ENCODE measurements at places on chromosomes 11 and 22.

GRCh38 chr11:116938471-116939070 lies 101.1 kb upstream of the APOA1 start:
- no peak for DNase-seq

DNA sequence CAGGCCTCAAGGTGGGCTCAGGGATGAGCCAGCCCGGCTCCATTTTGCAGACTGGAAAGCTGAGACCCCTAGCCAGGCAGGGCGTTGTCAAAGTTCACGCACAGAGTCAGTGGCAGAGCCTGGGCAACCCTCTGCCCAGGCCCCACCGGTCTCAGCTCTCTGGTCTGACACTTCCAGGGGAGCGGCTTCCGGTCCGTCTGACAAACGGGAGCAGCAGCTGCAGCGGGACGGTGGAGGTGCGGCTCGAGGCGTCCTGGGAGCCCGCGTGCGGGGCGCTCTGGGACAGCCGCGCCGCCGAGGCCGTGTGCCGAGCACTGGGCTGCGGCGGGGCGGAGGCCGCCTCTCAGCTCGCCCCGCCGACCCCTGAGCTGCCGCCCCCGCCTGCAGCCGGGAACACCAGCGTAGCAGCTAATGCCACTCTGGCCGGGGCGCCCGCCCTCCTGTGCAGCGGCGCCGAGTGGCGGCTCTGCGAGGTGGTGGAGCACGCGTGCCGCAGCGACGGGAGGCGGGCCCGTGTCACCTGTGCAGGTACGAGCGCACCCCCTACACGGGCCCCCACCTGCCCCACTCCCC lies 36.0 kb downstream of the CD6 start:
- DNase-seq = no peak

DNA sequence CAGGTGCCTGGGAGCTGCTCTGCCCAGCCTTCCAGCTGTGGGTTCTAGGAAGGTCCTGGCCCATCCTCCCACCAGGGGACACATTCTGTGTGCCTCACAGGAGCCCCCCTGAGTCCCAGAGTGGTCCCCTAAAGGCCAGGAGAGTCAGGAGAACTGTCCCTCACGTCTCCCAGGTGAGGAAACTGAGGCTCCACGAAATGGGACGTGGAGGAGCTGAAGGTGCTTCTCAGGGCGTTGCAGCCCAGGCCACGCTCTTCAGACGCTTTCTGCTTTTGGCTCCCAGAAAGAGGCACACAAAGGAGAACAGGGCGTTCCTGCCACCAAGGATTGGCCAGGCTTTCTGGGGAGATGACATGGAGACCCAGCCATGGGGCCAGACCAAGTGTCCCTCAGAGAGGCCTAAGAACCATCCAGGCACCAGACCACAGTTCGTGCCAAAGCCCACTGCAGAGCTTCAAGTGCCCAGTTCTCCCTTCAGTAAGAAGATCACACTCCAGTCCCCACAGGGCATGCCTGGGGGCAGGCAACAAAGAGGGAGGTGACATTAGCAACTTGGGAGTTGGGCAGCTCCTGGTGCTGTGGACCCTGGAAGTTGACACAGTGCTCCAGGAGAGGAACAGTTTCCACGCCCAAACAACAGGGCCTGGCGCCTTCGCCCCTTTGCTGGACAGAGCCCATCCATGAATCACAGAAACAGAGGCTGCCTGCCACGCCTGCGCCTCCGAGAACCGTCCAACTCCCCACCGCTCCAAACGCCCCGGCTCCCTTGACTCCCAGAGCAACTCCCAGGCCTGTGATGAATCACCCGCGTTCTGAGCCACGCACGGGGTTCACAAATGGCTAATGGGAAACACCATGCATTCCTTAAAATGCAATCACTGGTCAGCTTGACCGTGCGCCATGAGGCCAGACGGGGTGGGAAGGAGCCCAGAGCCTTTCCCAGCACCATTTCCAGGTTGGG lies 589.2 kb downstream of the BRD1 start:
- no peak for DNase-seq

GRCh38 chr22:42683578-42684283 lies 34.5 kb upstream of the CYB5R3 start:
- no peak for DNase-seq

DNA sequence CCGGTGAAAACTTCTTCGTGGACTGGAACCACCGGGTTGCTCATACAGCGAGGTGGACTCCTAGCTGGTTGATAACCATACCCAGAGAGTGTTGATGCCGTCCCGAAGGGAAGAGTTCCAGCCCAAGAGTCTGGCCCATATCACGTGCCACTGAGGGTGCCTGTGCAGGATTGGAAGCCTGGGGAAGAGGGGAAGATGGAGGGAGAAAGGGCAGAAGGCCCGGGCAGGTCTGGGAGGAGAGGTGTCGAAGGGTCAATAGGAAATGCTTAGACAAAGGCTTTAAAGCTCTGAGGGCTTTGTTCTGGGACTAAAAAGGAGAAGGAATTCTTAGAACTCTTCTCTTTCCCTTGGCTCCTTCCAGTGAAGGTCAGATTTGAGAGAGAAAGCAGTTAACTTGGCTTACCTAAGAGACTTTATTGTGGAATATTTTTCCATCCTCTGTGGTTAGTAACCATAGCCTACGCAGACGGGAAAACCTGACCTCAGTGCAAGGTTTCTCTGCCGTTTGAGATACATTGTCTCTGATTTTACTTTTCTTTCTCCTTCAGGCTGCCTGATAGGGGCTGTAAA lies 70.5 kb downstream of the JAM3 start:
- DNase-seq = no peak

- peak; percentile 9 for DNase-seq
Observed at GRCh38 chr11:127037001-127037400, 36.4 kb upstream of the KIRREL3 start.

GRCh38 chr11:84543367-84544159 lies 1083.6 kb downstream of the DLG2 start:
- peak; percentile 54 for DNase-seq

DNA sequence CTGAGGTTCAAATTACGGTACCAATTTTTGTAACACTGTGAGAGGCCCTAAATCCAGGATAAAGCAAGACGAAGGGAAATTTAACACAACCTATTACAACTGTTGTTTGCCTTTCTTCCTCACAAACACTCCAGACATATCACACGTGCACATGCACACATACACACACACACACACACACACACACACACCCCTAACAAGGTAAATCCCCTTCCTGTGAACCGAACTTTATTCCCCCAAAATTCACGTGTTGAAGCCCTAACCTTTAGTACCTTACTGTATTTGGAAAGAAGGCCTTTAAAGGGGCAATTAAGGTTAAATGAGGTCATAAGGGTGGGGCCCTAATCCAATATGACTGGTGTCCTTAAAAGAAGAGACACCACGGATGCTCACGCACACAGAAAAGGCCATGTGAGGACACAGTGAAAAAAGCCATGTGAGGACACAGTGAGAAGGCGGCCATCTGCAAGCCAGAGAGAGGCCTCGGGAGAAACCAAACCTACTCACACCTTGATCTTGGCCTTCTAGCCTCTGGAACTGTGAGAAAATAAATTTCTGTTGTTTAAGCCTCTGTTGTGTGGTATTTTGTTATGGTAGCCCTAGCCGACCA lies 1.8 kb downstream of the SERGEF start:
- DNase-seq = peak; percentile 21

DNA sequence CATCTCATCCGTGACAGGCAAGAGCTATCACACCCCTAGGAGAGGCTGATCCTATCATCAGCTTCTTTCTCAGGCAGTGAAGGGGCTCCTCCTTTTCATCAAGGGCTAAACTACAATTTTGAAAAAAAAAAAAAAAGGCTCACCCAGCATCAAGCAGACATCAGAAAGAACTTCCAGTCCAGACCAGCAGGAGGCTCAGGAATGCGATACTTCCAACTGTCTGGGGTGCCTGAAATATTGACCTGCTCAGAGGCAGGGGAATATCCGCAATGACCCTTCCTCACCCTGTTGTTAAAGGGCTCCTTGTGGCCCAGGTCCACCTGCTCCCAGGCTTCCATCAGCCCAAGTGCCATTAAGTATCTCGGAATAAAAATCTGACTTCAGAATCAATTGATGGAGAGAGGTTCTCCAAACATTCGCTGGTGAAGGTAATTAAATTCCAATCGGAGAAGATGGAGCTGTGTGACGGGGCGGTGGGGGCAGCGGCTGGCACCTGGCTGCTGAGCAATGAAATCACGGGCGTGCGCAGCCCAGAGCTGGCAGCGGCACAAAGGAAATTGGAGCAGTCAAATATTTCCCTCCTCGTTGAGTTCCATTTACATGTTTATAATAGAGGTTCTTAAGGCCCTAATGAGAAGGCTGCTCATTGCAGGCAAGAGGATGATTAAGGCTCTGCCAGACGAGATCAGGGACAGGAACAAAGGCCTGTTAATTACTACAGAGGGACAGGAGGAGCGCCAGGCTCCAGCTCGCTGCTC lies 69.0 kb upstream of the THY1 start:
- no peak for DNase-seq

DNA sequence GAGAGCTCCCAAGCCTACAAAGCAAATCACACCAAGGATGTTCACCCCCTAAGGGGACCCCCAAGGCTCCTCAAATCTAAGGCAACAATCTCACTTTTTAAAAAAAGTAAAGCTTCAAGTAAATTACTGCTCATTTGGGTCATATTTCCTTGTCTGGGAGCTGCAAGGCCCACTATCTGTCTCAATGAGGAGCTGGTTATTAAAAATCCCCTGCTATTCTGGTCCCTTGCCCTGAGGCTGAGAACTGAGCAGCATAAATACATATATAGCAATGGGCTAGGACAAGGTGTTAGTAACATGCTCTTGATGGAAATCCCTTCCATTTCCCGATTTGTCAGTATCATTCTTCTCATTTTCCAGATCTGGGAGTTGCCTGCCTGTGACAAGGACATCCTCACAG lies 119.2 kb downstream of the ETS1 start:
- no peak for DNase-seq

- DNase-seq = no peak
Observed at GRCh38 chr22:37205046-37205445, 7.2 kb downstream of the SSTR3 start.

DNA sequence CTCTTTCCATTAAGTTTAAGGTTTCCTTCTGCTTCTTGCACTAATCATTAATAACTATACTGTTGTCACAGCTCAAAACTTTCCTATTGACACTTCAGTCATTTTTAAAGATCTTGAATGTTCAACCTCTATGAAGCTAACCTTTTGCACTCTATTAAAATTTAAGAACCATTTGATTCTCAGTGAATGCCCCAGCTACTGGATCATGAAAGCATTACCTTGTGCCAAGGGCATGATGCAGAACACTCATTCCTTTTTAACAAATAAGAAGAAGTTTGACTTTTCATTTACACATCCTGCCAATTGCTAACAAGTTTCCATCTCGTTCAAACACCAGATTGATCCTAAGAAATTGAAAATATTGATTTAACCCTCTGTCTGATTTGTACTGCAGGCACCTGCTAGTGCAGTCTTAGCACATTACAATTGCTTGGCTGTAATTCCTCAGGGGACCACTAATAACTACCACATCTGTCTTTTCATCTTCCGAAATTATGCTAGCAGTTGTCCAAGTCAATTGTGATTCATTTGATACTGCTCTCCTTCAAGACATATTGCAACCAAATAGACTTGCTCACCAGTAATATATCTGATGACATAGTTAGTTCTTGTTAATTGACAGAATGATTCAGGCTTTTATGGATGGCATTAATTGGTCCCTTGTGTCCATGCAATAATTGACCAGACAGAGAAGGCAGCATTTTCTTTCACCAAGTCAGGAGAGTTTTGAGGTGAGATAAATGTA lies 158.4 kb downstream of the TEAD1 start:
- DNase-seq = no peak

DNA sequence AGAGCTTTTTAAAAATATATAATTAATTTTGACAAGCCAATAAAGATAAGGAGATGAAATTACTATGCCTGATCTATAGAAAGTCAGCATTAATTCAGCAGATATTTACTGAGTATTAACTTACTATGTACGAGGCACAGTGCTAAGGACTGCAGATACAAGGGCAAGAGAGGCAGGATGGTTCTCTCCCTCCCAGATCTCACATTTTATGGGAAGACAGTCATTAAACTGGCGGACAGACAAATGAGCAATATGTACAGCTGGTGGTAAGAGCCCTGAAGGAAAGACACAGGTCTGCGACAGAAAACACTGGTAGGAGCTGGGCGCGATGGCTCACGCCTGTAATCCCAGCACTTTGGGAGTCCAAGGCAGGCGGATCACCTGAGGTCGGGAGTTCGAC lies 36.8 kb downstream of the MCHR1 start:
- DNase-seq = no peak

- DNase-seq = peak; percentile 42
Observed at GRCh38 chr22:47190276-47190956, 428.0 kb downstream of the TBC1D22A start.

- no peak for DNase-seq
Observed at GRCh38 chr11:1047595-1048156, 11.2 kb upstream of the MUC6 start.

DNA sequence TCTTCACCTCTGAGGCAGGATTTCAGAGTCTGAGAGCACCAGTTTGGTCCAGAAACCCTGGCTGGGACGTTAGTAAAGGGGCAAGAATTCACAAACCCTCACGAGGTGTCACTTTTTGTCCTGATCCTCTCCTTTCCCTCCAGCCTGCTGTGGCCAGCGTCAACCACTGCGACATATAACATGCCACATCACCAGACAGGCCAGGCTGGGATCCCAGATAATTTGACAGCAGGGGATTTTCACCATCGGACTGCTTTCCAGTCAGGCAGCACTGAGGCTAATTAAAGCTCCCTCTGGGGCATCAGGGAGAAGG lies 36.8 kb upstream of the RBFOX2 start:
- no peak for DNase-seq

GRCh38 chr22:37906364-37907008 lies 389 bp downstream of the MICALL1 start:
- DNase-seq = no peak

- DNase-seq = no peak
Observed at GRCh38 chr11:19615341-19616183, 97.1 kb upstream of the NAV2 start.

- no peak for DNase-seq
Observed at GRCh38 chr11:62046568-62047100, 77.2 kb upstream of the INCENP start.

DNA sequence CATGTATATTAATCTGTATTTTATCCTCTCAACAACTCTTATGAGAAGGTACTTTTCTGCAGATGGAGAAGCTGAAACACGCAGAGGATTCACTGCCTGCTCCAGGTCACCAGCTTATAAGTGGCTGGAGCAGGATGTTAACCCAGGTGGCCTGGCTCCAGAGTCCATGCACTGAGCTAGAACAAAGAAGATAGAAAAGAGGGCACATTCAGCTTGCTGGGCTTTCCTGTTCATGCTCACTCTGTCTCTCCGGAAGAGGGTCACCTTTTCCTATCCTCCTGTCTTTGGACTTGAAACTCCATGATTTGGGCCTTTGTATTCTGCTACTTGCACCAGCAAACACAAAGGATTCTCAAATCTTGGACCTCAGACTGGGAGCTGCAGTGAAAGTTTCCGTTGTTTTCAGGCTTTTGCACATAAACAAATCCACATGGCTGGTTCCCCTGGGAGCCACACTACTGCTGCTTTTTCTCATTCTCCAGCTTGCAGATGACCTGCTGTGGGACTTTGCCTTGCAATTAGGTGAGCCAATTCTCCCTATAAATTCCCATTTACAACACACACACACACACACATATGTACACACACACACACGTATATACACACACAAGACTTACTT lies 117.3 kb upstream of the GRK3 start:
- peak; percentile 51 for DNase-seq

Data from WERI-Rb-1 (cell line).